Fibroblast of upper back skin (primary cell): ENCODE measurements at places on chromosomes 11 and 22.

DNA sequence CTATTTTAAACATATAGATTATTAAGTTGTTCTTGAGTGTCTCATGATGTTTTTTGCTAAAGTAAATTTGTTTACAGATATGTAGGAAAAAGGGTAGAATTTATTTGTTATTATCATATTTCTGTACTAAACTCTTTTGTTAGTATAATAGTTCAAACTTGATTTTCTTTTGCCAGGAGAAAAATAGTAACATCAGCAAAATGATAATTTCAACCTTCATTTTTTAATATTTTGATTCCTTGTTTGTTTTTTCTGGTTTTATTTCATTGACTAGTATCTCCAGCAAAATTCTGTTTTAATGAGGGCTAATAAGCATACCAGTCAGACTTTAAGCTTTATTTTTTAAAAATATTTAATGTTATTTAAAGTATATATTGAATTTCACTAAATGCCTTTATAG is 4.0 kb downstream of the OR1S1 start:
- DNase-seq = no peak

- peak; percentile 6 for DNase-seq
Observed at GRCh38 chr11:3375552-3375951, 3.4 kb downstream of the ZNF195 start.

DNA sequence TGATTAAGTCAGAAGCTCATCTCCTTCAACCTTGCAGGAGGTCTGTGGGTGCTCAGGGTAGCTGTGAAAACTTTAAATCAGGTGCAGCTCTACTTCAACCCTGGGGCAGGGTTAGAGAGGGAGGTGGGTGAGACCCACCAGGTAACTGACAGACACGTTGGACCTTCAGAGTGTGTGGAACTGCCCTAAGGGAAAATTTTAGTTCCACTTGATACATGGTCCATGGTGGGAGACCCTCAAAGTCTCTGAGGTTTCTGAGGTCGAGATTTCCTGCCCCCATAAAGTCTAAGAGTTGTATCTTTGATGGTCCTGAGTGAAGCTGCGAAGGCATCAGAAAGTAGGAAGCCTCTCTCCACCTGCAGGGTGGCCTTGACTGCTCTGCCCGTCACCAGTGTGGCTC is 23.9 kb upstream of the NNMT start:
- no peak for DNase-seq

GRCh38 chr11:67356864-67357561 is 3.7 kb upstream of the POLD4 start:
- peak; percentile 81 for DNase-seq

- DNase-seq = no peak
Observed at GRCh38 chr22:41446057-41446501, 522 bp downstream of the TOB2 start.

DNA sequence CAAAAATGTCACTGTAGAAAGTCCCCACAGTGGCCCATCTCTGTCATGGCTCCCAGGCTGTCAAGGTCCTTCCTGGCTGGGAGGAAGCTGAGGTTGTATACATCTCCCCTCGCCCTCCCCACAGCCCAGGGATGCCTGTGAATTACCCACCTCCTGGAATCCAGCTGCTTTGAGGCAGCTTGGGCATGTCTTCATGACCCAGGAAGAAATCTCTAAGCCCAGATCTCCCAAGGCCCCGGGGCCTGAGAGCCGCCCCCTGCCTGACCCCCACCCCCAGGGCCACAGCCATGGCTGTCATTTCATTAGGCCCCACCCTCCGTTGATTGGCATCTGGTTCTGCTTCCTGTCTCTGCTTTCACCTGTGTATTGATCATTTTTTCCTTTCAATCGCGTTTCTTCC is 207.5 kb downstream of the TBC1D22A start:
- DNase-seq = no peak

GRCh38 chr11:79314906-79315689 is 125.7 kb downstream of the TENM4 start:
- peak; percentile 43 for DNase-seq

GRCh38 chr22:32325811-32326237 is 31.8 kb upstream of the RFPL3 start:
- DNase-seq = no peak

- DNase-seq = no peak
Observed at GRCh38 chr22:24117942-24118341, 63.3 kb upstream of the SUSD2 start.

GRCh38 chr11:132028380-132029240 is 658.2 kb downstream of the NTM start:
- peak; percentile 68 for DNase-seq

GRCh38 chr11:60988658-60989057 is 17.2 kb downstream of the CD6 start:
- DNase-seq = no peak

GRCh38 chr11:24697522-24698111 is 200.8 kb downstream of the LUZP2 start:
- DNase-seq = peak; percentile 33

GRCh38 chr11:119121811-119122124 is 388 bp downstream of the HINFP start:
- DNase-seq = no peak

DNA sequence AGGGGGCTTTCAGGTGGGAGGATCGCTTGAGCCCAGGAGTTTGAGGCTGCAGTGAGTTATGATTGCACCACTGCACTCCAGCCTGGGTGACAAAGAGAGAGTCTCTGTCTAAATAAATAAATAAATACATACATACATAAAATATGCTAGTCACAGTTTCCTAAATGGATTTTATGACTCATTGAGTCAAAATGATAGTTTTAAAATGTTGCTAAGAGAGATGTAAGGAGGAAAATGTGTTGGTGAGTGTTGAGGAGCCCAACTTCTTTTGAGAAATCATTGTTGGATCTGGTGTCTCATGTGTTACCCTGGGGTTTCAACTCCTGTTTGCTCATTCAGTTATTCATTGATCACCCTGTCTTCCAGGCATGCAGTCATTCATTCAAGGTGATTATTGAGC is 21.0 kb downstream of the PARVB start:
- peak; percentile 43 for DNase-seq

GRCh38 chr11:76313913-76314740 is 66.8 kb downstream of the THAP12 start:
- peak; percentile 53 for DNase-seq

- no peak for DNase-seq
Observed at GRCh38 chr11:78800756-78801155, 226.1 kb upstream of the NARS2 start.

- DNase-seq = no peak
Observed at GRCh38 chr11:121129362-121130340, 28.6 kb downstream of the TECTA start.

- no peak for DNase-seq
Observed at GRCh38 chr11:2565447-2566222, 120.8 kb downstream of the KCNQ1 start.

DNA sequence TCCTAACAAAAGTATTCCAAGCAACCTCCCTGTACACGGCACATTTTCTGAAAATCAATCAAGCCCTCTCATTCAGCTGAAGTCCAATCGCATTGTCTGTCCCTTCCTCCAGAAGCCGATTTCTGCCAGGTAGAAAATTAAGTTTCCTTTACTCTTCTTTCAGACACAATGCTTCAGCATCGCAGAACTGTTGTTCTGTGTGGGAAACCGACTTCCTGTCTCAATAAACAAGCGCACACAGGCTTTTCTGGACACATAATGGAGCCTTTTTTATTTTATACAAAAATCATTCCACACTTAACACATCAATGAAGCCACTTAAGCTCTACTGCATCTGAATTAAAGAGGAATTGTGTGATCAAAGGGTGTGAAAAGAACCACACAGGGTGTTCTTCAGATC is 75.6 kb downstream of the BLID start:
- no peak for DNase-seq

DNA sequence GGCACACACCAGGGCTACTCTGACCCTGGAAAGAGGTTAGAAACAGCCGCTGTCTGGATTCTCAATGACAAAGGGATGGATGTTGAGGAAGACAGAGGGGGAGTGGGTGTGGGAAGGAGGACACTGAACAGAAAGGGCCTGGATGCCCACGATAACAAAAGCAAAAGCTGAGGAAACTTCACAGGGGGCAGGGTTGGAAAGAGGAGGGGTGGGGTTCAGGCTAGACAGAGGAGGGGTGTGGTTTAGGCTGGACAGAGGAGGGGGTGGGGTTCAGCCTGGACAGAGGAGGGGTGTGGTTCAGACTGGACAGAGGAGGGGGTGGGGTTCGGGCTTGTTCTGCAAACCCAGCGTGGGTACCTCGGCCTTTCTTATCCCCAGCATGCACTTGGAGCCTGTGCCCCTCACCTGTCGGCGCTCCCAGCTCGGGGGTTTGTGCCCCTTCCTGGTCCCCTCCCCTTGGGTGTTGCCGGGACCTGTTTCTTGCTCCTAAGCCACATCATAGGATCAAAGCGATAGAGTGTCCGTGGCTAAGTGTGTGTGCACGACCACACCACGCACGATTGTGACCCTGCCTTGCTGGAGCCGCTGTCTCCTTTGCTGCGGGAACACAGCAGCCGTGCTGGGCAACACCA is 75.6 kb downstream of the BRD1 start:
- no peak for DNase-seq

DNA sequence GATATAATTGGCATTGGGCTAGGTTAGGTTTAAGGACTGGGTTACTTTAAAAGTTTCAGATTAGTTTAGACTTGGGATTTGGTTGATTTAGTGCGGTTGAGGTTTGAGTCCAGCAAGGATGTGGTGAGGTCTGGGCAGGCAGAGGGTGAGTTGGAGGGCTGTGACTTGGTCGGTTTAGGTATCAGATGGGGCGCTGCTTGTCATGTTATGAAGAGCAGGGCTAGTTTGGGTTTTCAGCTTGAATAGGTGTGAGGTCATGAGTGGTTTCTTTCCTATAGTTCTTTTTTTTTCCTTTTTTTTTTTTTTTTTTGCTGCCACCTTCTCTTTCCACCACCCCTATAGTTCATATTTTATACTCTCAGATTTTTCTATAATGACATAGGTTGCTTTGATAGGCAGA is 4.8 kb downstream of the CLCF1 start:
- no peak for DNase-seq

GRCh38 chr11:114027926-114028325 is 31.6 kb upstream of the ZBTB16 start:
- DNase-seq = no peak

GRCh38 chr11:75592715-75593114 is 30.7 kb downstream of the SERPINH1 start:
- DNase-seq = no peak

- DNase-seq = no peak
Observed at GRCh38 chr11:128893578-128894285, 2.6 kb downstream of the KCNJ5 start.

GRCh38 chr11:134861490-134862104 is 449.6 kb upstream of the B3GAT1 start:
- no peak for DNase-seq

GRCh38 chr22:49705216-49705971 is 122.3 kb downstream of the BRD1 start:
- DNase-seq = no peak

GRCh38 chr22:17866621-17867020 is 92.4 kb upstream of the BID start:
- DNase-seq = no peak

DNA sequence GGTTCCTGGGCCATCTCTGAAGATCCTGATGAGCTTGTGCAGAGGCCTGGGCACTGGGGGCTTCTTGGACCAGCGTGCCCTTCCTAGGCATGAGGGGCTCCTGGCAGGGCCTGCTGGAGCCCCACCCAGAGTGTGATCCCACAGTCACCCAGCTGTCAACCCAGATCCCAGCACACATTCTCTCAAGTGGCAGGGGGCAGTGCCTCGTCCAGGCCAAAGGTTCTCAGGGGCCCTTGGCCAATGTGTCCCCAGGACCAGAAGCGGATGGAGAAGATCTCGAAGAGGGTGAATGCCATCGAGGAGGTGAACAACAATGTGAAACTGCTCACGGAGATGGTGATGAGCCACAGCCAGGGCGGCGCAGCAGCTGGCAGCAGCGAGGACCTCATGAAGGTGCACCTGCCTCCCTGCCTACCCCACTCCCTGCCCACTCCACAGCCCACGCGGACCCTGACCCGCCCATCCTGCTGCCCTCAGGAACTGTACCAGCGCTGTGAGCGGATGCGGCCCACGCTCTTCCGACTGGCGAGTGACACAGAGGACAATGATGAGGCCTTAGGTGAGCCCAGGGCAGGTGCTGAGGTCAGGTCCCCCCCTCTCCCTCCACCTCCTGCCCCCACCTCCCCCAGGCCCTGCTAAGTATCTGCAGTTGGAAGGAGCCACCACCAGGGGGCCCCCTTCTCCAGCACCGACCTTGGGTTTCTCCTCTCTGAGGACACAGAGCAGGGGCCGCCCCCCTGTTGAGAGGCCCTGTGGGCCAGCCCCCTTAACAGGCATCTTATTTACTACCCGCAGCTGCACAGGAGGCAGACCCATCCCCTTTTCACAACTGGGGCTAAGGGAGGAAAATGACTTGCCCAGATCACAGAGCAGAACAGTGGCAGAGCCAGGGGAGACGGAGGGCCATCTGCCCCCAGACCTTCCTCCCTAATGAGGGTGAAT is 14.7 kb downstream of the GGA1 start:
- DNase-seq = peak; percentile 61

- peak; percentile 1 for DNase-seq
Observed at GRCh38 chr11:7246179-7246578, 5.5 kb upstream of the SYT9 start.

DNA sequence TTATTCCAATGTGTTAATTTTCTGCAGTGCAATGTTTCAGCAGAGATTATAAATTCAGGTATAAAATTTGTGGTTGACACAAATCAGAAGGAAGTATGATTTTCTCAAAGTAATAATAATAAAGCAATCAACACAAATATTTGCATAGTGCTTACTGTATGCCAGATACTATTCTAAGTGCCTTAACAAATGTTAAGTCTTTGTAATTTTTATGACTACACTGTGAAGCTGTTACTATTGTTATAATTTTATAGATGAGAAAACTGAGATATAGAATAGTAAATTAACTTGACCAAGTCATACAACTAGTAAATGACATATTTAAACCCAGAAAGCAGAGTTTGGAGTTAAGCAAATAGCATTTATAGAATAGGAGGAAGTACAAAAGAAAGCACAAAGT is 16.4 kb upstream of the OR6X1 start:
- no peak for DNase-seq

- DNase-seq = no peak
Observed at GRCh38 chr11:110293389-110293788, 3.0 kb downstream of the RDX start.

DNA sequence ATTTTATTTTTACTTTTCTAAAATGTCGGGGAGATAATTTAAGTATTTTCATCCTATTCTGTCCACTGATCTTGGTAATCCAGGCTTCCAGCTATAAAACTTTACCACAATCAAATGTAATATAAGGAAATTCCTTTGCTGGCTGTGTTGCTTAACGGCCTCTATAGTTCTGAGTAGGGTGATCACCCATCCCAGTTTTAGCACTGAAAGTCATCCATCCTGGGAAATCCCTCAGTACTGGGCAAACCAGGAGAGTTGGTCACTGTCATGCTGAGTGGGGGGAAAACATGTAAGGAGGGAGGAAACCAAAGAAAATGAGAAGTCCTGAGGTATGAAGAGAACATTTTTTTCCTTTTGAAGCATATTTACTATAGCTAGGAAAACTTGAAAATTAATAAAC is 12.8 kb upstream of the BACE1-AS start:
- DNase-seq = peak; percentile 32

- peak; percentile 68 for DNase-seq
Observed at GRCh38 chr11:9847636-9848035, 183.8 kb downstream of the SWAP70 start.
